ENCODE measurements at places on chromosomes 11 and 22. TPM values are rescaled to one million over a fixed set of nuclear protein-coding genes. Genes with fewer than 3 reads are reported as not detected.

The FOLR2 gene
- polyA plus RNA-seq, result 22.8 TPM

The IFTAP gene
- polyA plus RNA-seq, result 57.6 TPM

DNA sequence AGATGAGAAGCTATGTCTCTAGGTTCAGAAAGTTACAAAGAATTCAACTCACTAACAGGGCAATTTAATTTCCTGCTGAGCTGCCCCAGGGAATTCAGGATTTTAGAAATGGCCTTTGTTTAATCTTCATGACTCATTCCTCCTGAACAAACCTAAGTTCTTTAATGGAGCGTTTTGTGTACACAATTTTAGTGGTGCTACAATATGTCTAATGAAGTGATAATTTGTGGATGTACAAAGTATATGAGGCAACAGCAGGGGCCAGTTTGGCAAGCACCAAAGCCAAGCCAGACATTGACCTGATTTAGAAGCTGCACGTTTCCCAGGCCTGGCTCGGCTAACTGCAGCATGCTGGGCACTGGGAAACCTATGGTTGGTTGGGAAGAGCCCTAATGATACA, 34.4 kb upstream of the HEPHL1 start:
- no peak for DNase-seq

DNA sequence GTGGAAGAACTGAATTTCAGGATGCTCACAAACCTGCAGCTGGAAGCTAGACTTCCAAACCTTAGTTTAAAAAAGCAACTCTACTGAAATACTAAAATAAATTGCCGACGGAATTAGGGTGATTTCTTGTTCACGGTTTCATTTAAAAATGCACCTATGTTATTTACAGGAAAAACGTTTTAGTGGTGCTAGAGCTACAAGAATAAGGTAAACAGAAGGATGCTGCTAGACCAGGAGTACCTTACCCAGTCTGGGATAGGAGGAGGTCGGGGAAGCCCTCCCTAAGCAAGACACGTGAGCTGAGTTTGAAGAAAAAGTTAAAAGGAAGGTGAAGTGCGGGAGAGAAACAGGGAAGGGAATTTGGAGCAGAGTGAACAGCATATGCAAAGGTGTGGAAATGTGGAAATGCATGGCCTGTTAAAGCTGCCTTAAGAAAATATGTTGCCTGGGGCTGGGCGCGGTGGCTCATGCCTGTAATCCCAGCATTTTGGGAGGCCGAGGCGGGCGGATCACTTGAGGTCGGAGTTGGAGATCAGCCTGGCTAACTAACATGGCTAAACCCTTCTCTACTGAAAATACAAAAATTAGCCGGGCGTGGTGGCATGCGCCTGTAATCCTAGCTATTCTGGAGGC, 1.4 kb upstream of the FTH1 start:
- no peak for DNase-seq

DNA sequence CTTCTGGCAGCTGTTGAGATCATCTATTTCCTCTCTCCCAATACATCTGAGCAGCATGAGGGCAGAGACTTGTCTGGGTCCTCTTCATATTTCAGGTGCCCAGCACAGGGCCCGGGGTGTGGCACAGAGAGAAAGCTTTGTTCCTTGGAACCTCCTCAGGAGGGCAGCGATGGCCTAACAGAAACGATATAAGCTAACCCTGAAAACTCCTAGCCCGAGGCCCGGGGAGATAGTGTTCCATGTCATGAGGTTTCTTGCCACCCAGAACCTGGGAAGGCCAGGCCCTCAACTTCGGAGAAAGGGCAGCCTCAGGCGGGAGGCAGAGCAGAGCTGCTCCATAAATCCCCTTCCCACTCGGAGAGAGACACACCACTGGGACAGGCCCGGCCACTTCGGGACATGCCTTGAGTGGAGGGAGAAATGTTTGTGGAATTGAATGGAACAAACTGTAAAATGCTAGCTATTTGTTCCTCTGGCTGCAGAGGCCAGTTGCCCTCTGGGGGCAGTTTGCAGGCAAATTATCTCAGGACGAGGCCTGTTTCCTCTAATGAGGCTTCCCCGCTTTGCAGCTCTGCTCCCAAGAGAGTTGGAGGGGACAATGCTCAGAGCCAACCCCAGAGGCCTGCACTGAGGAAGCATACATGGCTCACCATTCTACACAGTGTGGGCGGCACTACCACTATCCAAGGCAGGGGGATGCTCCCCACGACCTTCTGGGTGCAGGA, 11.6 kb downstream of the ARRB1 start:
- DNase-seq, result no peak

Measured in muscle of back (tissue), 13 donors.